ENCODE measurements at places on chromosomes 16 and 17. TPM values are rescaled to one million over a fixed set of nuclear protein-coding genes. Genes with fewer than 3 reads are reported as not detected.
A peak's percentile ranks its signal among the peaks of the same experiment; 100 is the strongest.

GRCh38 chr17:71740866-71741265, 380.0 kb upstream of the SOX9 start:
- no peak for DNase-seq

- no peak for DNase-seq
Observed at GRCh38 chr17:74082886-74083285, 120.6 kb upstream of the RPL38 start.

GRCh38 chr16:66270333-66270927, 96.1 kb upstream of the CDH5 start:
- peak; percentile 85 for DNase-seq

Gene KRT12
- polyA plus RNA-seq, result not detected

GRCh38 chr17:82862737-82863382, 23.0 kb upstream of the ZNF750 start:
- no peak for DNase-seq

DNA sequence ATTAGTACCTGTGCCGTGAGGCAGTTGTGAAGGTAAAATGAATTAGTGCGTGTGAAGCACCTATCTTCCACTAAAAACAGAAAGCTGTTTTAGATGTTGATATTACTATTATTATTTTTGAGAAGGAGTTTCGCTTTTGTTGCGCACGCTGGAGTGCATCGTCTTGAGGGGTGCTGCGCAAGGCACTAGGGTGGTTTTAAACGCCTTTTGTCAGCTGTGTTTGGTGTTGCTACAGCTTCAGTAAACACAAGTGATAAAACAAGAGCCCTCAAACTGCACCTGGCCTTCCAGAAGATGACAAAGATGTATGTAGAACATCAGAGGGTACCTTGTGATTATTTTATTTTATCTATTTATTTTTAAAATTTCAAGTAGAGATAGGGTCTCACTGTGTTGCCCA, 38.2 kb downstream of the PLCG2 start:
- no peak for DNase-seq
